ENCODE measurements at places on chromosomes 16 and 17.

- DNase-seq = no peak
These were observed 7.2 kb downstream of the ABHD15 start for GRCh38 chr17:29559640-29560039.

DNA sequence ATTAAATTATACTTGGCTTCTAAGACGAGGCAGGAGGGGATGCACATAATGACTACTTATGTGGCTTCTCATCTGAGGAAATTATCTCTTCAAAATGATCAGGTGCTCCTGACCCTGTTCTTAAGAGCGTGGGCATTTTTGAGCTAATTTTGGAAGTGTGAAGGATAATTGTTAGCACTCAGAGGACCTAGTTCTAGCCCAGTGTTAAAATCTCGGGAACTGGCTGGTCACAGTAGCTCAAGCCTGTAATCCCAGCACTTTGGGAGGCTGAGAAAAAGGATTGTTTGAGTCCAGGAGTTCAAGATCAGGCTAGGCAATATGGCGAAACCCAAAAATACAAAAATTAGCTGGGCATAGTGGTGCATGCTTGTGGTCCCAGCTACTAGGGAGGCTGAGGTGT, 103.0 kb upstream of the DHX40 start:
- no peak for DNase-seq

GRCh38 chr17:4573669-4574068, 10.7 kb upstream of the SMTNL2 start:
- peak; percentile 67 for DNase-seq

- no peak for DNase-seq
These were observed 998 bp upstream of the ABCC3 start for GRCh38 chr17:50633683-50634082.

GRCh38 chr16:54412037-54412436, 125.5 kb upstream of the IRX3 start:
- no peak for DNase-seq

- peak; percentile 69 for DNase-seq
These were observed at the start of gene FLCN for GRCh38 chr17:17237026-17237799. TSS of gene FLCN (minus strand) at chr17:17237168. CDS start at chr17:17228137, 9,031 bp downstream.

- no peak for DNase-seq
These were observed 43.2 kb downstream of the MYH3 start for GRCh38 chr17:10613775-10614513.

- DNase-seq = peak; percentile 32
These were observed 14.7 kb upstream of the MEOX1 start for GRCh38 chr17:43676471-43676870.

GRCh38 chr16:4283939-4284338, 11.1 kb upstream of the TFAP4 start:
- no peak for DNase-seq

DNA sequence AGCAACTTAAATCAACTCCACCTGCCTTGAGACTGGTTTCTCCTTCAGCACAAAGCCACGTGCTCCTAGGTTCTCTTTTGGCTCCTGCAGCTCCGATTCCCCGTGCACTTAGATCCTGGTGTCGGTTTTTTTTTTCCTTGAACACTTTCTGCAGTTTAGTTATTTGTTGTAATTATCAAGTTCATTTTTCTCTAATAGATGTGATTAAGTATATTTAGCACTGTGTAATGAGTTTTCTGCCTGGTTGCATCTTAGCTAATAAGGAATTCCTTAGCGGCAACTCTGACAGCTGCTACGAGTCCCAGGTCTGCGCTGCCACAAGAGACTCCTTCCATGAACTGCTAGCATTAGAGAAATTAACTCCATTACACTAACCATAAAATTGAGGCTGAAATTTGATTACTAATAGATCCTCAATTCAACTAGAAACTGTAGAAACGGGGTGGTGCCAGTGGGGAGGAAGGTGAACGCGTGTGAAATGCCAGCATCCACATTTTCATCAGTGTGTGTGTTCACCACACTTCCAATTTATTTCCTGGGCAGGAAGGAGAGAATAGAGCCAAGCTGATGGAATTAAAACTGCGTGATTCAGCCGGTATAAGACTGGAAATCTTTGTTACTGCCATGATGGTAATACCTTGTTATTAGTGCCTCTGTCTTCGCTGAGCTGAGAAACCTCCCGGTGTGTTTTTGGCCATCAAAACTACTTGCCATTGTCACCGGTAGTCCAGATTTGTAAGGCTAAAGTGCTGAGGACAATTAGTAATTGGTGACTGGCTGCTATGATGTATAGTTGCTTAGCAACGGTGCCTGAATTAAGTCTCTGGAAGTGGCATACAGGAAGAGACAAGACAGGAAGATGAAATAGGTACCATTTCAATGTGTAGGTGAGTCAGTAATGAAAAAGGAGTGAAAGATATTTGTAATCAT, 232.4 kb downstream of the IRX3 start:
- DNase-seq = no peak

GRCh38 chr17:15180121-15180561, 85.0 kb downstream of the PMP22 start:
- no peak for DNase-seq

- no peak for DNase-seq
These were observed 75.0 kb downstream of the SPAG9 start for GRCh38 chr17:51045621-51046020.

- no peak for DNase-seq
These were observed 17.8 kb downstream of the LRRC75A start for GRCh38 chr17:16474012-16474725.

DNA sequence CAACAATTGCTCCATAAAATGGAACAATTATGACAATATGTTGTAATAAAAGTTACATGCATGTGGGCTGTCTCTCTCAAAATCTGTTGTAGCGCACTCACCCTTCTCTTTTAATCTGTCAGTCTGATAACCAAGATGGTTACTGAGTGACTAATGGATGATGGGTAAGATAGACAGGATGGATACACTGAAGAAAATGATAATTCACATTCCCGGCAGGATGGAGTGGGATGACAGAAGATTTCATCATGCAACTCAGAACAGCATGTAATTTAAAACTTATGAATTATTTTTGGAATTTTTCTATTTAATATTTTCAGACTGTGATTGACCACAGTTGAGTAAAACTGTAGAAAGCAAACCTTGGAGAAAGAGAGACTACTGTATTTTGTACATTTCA, 30.5 kb downstream of the CDH13 start:
- peak; percentile 46 for DNase-seq

All from RCC 7860 (cell line).